GM23338 (cell line): ENCODE measurements at places on chromosomes 11 and 22. TPM values are rescaled to one million over a fixed set of nuclear protein-coding genes. Genes with fewer than 3 reads are reported as not detected.

CASP1 gene
- 0.10 TPM in 1 of 2 replicates, not detected in the other for total RNA-seq

GRCh38 chr11:126743628-126744027, 256.9 kb downstream of the KIRREL3 start:
- no peak for DNase-seq

DNA sequence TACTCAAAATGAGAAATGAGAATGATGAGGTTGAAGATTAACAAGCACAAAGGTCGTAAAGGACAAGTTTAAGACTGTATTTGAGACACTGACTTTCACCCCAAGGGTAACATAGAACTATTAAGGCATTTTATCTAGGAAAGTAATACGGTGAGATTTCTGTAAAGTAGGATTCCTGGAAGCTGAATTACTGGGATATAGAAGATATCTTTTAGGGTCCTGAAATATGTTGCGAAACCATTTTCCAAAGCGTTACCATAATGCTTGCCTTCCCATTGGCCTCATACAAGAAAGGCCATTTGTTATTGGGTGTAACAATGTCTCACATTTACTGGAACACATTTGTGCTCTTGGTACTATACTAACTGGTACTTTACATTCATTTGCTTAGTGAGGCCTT, 1185.9 kb upstream of the TENM4 start:
- DNase-seq: no peak

DNA sequence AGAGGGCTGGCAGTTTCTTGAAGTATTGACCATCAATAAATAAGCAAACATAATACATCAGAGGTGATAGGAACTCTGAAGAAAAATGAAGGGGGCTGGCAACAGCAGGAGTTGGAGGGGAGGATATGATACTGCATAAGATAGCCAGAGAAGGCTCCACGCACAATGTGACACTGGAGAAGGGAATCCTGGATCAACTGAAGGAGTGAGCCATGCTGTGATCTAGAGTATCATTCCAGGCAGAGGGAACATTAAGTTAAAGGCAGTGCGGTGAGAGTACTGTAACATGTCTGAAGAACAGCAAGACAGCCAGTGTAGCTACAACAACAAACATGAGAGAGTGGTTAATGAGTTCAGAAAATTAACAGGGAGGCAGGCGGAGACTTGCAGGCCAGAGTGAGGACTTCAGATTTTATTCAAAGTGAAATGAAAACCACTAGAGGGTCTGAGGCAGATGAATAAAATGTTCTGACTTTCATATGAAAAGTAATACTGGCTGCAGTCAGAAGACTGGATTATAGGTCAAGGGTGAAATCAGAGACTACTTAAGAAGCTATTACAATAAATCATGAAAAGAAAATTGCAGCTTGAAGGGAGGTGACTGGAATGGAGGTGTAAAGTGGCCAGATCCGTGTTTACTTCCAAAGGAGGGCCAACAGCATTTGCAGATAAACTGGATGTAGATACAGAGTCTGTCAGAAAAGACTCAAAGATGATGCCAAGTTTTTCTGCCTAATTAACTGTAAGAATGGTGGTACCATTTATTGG, 49.4 kb downstream of the RRAS2 start:
- no peak for DNase-seq

C11orf52 gene
- 1.0 TPM in 1 of 2 replicates, not detected in the other for total RNA-seq

GRCh38 chr11:18741783-18742182, 15.8 kb upstream of the IGSF22 start:
- DNase-seq: no peak

- peak; percentile 11 for DNase-seq
Measured at GRCh38 chr11:107102692-107103477, 84.6 kb upstream of the GUCY1A2 start.

- peak; percentile 39 for DNase-seq
Measured at GRCh38 chr11:115256397-115257197, 247.6 kb downstream of the CADM1 start.

- no peak for DNase-seq
Measured at GRCh38 chr11:59859673-59860072, 6.6 kb downstream of the TCN1 start.

- no peak for DNase-seq
Measured at GRCh38 chr22:44523981-44524759, 26.1 kb upstream of the RTL6 start.

DNA sequence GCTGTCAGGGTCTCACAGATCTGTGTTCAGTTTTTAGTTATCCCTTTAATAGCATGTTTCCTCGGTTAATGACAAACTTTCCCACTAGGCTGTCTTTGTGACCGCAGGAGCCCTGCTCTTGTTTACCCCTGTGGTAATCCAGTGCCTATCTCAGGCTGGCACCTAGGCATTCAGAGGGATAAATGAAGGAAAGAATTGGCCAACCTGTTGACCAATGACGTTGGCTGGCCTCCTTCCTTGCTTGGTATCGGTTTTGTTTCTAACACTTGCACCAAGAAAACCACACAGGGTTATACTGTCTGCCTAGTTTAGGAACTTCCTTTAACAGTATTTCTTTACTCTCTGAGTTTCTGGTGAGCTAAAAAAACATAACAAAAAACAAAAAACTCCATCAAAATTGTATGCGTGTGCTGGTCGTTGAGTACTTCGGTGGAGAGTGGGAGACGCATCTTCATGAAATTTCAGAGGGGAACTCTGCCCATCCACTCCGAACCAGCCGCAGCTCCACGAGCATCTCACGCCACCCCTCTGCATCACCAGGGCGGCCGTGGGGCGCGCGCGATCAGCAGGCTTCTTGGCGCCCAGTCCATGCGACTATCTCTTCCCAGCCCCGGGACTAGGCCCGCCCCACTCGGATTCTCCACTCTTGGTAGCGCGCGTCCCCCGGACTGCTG, 563 bp upstream of the ENDOD1 start:
- peak; percentile 21 for DNase-seq

DNA sequence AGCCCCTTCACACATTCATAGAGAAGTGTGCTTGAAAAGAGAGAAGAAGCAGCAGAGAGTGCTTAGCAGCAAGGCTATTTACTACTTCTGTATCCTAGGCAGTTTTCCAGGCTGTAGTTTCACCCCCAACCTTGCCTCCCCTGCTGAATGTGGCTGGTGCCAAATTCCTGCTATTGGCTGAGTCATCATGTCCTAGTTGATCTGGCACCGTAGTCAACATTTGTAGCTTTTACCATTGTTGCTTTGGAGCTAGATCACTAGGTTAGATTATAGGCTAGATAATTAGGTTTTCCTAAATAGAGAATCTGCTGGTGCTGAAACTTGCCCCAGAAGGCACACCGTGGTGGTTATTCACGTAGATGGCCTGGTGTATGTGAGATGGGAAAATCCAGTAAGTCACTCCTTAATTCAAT, 32.7 kb downstream of the ARHGAP42 start:
- peak; percentile 63 for DNase-seq

GRCh38 chr11:95078526-95078925, 11.1 kb upstream of the ENDOD1 start:
- no peak for DNase-seq

ROBO4 gene
- not detected in 2 replicates for total RNA-seq

GRCh38 chr22:31342389-31343140, 3.6 kb downstream of the PATZ1 start:
- DNase-seq: peak; percentile 33

EFCAB6 gene
- total RNA-seq: 1.8 and 1.9 TPM in 2 replicates

DNA sequence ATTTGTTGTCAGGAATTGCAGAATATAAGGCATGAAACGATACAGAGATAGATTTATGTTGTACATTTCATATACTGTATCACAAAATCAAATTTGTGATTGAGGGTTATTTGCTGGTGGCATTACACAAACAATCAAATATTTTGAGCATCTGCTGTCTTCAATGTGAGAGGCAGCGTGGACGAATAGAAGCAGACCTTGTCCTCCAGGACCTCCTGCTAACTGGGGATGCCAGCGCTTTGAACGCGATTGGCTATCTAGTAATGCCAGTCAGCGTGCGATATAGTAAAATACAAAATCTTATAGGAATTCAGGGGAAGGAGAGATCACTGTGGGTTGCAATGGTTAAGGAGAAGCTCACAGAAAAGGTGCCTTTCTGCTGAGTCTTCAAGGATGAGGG, 631 bp upstream of the SNX19 start:
- peak; percentile 7 for DNase-seq

ENDOD1 gene
- total RNA-seq: 4.0 and 4.4 TPM in 2 replicates

CRKL gene
- 97.6 and 104 TPM in 2 replicates for total RNA-seq

OR51E2 gene
- total RNA-seq: not detected in 2 replicates

GRCh38 chr11:34260072-34260575, 97.7 kb downstream of the ABTB2 start:
- no peak for DNase-seq

SHISAL1 gene
- total RNA-seq: 3.4 and 4.3 TPM in 2 replicates

DNA sequence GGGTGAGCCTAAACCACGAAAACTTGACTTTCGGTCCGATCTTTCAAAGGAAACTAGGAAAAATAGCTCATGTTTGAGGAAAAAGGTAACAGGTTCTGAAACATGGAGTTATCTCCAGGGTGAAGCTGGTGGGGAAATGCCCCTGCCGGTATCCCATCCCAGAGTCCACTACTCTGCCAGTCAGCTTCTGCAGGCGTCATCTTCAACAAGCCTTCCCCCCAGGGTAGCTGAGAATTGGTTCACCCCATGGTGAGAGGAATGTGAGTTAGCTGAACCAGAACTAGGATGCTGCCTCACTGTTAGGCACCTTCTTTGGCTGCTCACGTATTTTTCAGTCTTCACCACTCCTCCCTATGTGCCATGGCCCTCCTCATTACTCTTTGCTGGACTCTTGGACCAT, 1.1 kb downstream of the GVQW3 start:
- peak; percentile 27 for DNase-seq

OR5A1 gene
- total RNA-seq: 0.03 TPM in 1 of 2 replicates, not detected in the other

- no peak for DNase-seq
Measured at GRCh38 chr22:47016631-47017030, 254.2 kb downstream of the TBC1D22A start.

GRCh38 chr11:14938936-14939335, 33.2 kb downstream of the CALCA start:
- peak; percentile 35 for DNase-seq

GRCh38 chr22:36763576-36763975, 12.3 kb downstream of the IFT27 start:
- DNase-seq: no peak

- no peak for DNase-seq
Measured at GRCh38 chr11:130278745-130279144, 36.0 kb downstream of the ZBTB44 start.

- no peak for DNase-seq
Measured at GRCh38 chr11:112288021-112288420, 27.4 kb upstream of the PLET1 start.

- DNase-seq: no peak
Measured at GRCh38 chr11:55658031-55658573, 3.9 kb upstream of the OR4C6 start.

DEPDC7 gene
- 10.9 and 15.3 TPM in 2 replicates for total RNA-seq

DNA sequence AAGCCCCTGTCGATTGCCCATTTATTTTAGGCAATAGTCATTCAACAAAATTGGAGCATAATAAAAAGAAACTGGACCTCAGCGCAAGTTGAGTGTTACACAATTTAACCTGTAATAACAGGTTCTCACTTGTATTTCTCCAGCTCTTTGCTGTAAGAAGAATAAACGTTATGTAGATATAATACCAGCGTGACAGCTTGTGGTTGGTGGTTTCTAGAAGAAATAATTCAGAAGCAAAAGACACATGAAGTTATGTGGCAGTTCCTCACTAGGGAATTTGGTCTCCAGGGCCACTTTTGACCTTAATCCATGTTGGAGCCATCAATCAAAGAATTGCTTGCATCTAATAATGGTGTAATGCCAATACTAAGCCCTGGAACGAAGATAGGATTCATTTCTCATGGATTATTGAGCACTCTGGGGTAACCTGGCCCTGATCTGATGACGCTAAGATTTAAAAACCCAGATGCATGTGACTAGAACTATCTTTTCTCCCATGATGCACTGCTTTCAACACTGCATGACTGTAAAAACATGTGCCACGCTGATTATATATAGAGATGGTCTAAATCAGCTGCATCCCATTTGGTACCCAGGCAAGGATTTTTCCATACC, 129.7 kb upstream of the LDLRAD3 start:
- no peak for DNase-seq

DNA sequence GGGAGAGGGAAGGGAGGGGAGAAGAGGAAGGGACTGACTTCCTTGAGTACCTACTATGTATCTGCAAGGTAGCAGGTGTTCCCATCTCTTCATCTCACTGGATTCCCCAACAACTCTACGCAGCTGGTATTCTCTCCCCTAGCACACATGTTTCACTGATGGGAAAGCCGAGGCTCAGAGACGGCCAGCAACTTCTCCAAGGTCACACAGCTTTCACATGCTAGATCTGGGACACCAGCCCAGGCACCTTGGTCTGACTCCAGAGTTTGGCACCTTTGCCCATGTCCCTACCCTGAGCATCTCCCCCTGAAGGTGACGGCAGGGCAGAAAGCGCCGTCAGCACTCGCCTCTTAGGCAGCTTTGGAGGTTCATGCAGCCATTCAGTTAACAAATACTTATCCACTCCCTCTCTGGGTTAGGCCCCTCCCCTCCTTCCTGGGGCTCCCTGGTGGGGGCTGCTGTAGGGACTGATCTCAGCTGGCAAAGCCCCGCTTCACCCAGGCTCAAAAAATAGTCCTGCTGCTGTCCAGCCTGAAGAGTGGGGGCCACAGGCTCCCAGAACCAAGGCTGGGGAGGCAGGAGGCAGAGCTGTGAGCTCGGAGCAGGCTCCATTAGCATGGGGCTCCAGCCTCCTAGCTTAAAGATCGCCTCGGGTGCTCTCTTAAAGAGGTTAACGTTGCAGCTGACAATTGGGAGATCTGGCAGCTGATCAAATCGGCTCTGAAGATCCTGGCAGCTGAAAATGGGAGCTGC, 79.4 kb downstream of the IGLL1 start:
- no peak for DNase-seq

GRCh38 chr11:19931771-19932369, 219.2 kb downstream of the NAV2 start:
- no peak for DNase-seq

CNGA4 gene
- total RNA-seq: not detected in 2 replicates

GRCh38 chr22:44155115-44155514, 25.6 kb upstream of the PARVG start:
- DNase-seq: no peak

DNA sequence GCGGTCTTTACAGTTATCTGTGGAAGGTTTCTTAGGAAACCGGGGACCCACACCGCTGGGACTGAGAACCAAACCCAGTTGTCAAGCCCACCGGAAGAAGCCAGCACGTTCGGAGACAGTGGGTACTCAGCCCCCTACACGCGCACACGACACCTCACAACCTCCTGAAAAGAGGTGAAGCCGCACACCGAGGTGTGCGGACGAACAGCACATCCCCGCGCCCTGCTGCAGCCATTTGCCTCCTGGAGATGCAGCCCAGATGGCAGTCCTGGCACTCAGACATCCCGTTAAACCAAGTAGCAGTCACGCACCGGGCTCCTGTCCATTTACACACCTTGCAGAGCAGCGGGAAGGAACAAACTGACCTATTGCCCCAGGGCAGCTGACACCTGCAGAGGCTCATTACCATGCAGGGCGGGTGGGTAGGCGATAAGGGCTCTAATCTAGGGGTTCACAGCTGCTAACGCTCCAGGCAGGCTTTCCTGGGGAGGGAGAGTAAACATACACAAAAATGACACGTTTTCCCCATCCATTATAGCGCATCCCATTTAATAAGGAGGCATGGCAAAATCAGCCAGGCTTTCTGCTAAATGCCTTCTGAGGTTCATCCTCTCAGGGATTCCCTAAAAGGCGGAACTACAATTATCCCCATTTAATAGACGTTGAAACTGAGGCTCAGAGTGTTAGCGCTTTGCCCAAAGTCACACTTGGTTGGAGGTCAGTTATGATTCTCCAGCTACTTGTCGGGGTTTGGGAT, 864 bp upstream of the EHBP1L1 start:
- DNase-seq: peak; percentile 43
